ENCODE measurements at places on chromosomes 12 and 14.

DNA sequence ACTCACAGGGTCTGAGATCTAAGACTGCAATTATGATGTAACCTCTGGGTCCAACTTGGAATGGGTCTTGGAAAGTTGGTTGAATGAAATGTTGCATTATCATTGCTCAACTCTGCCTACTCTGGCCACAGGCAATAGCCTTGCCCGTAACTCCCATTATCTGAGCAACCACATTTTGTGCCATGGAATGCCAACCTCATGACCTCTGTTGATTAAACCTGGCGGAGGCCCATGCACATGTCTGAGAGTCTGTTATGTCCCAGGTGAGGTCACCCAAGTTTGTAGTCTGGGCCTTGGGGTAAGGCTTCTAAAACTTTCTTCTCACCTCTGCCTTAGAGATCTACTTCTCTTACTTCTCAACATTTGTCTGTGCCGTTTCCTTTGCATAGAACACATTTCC lies 140.9 kb downstream of the TBX5 start:
- DNase-seq = no peak

- no peak for DNase-seq
These were observed 1062.1 kb downstream of the SLC6A15 start for GRCh38 chr12:83850531-83850930.

GRCh38 chr14:41604721-41605531 lies 1.8 kb upstream of the LRFN5 start:
- peak; percentile 32 for DNase-seq

DNA sequence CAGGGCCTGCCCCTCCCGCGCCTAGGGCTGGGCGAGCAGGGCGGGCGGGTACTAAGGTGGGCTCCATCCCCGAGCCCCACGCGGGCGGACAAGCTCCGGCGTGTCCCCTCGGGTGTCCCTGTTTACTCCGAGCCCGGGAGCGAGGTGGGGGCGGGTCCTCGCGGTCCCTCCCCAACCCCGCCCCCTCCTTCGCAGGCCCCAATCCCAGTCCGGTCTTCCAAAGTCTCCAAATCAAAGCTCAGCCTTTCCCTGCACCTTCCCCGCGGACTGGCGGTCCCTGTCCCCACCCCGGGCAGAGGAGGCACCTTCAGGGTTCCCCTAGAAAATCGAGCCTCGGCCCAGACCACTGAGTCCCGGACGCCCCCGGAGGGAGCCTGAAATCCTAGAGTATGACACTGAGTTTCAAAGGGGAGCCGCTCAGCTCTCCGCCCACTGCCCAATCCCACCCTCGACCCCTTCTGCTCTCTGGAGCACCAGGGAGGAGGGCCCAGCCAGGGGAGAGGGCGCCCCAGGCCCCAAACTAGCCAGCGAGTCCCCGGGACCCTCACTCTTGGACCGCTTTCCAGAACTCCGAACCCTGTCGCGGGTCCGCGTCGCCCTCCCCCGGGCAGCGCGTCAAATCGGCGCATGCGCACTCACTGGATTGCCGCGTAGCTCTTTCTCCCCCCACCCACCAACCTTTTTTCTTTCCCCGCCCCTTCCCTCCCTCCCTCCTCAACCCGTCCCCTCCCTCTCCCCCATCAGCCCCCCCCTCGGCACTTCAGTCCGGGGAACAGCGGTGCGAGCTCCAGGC lies at the start of gene LRP1:
TSS of gene LRP1 (plus strand) at position 758 of the 793 bp plus-strand sequence. CDS start 482 bp downstream, outside the sequence.
- DNase-seq = peak; percentile 86

- no peak for DNase-seq
These were observed 50.4 kb downstream of the MYRFL start for GRCh38 chr12:69875416-69875935.

- DNase-seq = no peak
These were observed 436.2 kb downstream of the RAD51B start for GRCh38 chr14:68255693-68256178.

GRCh38 chr12:69007855-69008351 lies 74.9 kb upstream of the CPM start:
- no peak for DNase-seq

- DNase-seq = no peak
These were observed 1.5 kb downstream of the HOXC6 start for GRCh38 chr12:54029529-54030441.

- no peak for DNase-seq
These were observed 15.2 kb upstream of the CSRNP2 start for GRCh38 chr12:51098611-51099010.

DNA sequence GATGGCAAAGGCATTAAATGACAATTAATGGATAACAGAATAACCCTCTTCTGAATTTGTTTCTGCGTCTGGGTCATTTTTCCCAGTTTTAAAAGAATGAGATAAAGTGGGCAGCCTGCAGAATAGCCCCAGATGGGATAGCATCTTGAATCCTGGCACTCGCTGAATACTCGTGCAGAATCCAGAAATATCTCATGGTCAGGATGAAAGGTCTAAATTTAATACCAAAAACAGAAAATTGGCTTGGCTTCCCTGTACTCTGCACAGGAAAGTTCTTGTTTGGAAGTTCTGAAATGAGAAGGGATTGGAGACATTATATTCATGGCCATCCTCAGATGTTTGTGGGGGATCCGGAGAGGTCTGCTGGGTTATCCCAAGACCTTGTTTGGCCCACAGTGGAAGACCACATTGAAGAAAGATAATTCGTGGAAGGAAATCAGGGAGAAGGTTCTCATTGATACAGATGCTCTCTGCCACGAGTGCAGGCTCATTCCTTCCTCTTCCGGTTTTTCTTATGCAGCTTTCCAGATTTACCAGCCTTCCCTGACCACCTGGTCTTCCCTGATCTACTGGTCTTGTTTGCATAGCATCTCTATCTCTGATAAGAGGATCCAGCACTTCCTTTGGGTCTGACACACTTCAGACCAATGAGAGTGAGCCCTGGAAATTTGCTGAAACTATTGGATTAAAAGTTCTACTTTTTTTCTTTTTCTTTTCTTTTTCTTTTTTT lies 6.0 kb upstream of the IFT81 start:
- DNase-seq = no peak

DNA sequence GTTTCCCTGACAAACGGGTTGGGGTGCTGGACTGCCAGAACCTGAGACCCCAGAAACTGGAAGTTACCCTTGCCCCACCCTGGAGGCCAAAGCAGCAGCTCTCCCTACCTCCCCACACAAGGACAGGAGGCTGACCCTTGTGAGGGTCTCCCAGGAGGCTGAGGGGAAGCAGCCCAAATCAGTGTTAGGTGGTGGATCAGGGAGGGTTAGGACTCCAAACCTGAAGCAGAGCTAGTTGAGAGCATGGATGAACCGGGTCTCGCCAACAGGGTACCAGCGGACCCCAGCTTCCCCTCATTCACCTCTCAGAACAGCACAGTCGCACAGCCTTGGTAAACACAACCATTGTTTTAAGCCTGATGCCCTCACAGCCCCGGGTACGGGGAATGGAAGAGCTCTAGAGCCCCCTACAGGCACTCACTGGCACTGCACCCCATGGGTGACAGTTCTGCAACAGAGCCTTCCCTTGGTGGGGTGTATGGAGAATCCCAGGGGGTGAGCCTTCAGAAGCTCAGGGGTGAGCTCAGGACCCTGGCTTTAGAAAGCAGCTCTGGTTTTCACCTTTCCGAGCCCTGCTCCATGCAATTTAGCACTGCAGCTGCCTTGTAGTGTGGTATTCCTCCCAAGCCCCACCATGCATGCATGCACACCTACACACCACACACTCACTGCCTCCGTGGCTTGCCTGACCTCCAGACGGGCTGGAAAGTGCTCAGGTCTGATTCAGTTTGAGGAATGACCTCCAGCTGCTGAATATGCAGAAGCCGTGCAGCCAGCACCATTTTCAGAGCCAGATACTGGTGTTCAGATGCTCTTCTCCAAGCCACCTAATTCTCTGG lies 11.2 kb downstream of the ESRRB start:
- DNase-seq = peak; percentile 77

DNA sequence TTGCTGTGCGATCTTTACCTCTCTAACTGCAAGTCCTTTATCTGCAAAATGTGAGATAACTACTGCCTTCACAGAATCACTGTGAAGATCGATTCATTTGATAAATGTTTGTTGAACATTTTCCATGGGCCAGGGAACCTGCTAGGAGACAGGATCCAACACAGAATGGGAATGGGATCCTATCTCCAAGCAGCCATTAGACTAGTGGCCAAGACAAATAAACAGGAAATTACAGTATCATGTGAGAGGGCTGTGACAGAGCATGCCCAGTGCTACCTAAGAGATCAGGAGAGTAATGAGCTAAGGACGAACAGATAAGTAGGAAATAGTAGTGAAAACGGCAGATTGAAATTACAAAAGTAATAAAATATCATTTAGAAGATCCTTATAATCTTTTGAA lies 105.7 kb downstream of the GRIN2B start:
- no peak for DNase-seq

DNA sequence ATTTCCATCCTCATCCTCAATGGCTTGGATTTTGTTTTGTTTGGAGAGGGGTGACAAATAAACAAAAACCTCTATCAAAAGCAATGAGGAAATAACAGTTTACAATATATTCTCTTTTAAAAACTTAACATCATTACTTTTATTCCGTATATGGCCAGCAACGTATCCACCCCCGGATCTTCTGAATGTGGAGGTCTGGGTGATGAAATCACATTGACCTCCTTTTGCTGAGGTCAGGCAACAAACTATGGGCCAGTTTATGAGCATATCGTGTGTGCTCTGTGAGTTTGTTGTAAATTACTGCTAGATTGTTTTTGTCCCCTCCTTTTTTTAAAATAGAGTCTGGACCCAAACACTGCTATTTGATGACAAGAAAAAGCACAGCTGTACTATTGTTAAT lies 178.1 kb downstream of the BCAT1 start:
- DNase-seq = no peak

DNA sequence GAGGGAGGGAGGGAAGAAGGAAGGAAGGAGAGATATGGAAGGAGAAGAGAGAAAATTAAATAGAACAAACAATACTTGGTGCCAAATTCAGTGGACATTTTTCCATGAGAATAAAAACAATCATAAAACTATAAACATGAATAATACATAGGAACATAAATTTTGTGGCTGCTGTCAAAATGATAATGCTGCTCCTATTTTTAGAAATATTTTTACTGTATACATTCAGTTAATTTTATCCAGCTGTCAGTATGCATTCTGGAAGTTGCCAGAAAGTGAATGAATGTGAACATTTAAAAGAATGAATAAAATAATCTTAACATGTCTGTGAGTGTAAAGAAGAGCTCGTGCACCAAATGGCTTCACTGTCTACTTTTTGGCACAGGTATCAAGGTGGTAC lies 13.9 kb upstream of the PCED1B start:
- DNase-seq = no peak

DNA sequence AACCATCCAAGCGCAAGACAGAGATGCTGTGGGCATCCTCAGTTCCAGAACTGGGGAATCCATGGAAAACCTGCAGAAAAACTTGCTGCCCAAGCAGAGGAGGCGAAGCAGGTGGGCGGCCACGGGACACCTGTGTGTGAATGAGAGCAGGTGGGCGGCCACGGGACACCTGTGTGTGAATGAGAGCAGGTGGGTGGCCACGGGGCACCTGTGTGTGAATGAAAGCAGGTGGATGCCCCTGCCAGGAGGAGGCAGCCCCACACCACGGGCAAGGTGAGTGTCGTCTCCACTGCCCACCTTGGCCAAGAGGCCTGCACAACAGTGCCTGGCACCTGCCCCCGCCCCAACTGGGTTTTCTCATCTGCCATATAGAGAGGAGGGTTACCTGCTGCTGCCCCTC lies 59.2 kb downstream of the GSC start:
- no peak for DNase-seq

DNA sequence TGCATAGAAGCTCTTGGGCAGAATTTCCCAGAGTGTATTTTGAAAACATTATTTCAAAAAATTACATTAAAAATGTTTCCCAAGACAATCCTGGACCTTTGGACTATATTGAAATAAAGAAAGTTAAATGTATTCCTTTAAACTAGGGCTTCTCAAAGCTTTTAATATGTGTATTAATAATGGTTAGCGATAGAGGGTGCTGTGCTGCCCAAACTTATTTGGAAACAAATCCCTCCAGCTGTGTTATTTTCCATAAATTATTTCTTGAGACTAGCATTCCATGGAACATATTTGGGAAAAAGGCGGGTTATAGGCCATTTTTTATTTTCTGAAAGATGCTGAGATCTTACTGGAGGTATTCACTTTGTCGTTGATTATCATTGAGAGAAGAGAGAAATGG lies 397.8 kb upstream of the MIS18BP1 start:
- DNase-seq = no peak

GRCh38 chr14:85596562-85596961 lies 66.6 kb downstream of the FLRT2 start:
- no peak for DNase-seq

DNA sequence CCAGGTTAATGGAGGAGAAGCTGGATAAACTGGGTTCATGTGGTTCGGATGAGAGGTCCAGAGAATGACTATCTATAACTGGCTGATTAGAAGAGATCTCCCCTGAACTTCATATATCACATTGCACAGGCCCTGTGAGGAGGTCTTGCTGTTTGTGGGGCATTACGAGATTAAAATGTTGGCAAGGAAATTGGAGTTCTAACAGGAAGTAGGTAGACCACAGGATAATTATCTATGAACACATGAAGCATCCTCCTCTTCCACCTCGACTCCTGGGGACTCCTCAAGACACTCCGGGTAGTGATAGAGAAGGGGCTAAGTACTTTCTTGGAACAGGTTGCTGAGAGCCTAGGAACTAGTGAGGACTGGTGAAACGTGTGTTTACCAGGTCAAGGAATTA lies 418.8 kb downstream of the KCNH5 start:
- DNase-seq = no peak

- no peak for DNase-seq
These were observed 248.6 kb downstream of the ZFP36L1 start for GRCh38 chr14:68544081-68544892.

DNA sequence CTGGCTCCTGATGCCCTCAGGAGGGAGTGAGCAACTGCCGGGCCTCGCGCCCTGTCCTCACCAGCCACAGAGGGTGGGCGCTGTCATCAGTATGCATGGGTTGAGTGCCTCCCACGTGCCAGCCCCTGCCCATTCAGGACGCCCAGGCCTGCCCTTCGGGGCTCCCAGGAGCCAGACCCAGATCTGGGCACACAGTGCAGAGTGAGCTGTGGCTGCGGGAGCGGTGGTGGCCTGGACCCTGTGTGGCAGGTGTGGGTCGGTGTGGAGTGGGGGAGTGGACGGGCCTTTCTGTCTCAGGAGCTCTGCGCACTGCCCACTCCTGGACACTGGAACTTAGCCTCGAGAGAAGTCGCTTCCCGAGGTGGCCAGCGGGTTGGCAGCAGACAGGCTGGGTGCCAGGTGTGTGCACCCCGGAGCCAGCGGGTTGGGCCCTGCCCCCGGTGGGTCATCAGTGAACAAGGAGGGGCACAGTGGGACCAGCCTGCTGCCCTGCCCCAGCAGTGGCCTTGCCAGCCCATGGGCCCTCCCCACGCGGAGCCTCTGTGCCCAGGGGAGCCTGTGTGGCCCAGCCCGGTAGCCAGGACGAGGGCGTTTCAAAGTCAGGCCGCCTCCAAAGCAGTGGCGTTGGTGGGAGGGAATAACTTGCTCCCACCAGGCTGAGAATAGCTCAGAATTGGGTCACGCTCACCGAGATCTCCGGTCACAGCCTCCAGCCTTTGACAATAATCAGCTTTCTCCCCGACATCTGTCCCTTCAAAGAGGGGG lies 9.5 kb downstream of the TRMT61A start:
- peak; percentile 43 for DNase-seq
